ENCODE measurements at places on chromosomes 12 and 14.

DNA sequence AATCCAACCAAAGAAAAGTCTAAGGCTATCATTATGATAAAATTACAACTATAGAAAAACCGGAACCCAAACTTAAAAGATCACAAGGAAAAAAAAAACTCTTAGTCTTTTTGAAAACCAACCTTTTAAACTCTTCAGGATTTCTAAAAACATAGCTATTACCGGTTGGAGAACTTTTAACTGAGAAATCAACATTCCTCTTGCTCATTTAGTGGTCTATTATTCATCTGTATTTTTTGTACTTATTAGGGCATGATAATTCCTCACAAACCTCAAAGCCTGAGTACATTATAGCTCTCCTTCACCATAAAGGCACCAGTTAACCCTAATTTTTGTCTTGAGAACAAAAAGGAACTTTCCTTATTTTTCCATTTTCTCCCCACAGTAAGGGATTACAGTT, 10.4 kb downstream of the LUM start:
- no peak for DNase-seq

DNA sequence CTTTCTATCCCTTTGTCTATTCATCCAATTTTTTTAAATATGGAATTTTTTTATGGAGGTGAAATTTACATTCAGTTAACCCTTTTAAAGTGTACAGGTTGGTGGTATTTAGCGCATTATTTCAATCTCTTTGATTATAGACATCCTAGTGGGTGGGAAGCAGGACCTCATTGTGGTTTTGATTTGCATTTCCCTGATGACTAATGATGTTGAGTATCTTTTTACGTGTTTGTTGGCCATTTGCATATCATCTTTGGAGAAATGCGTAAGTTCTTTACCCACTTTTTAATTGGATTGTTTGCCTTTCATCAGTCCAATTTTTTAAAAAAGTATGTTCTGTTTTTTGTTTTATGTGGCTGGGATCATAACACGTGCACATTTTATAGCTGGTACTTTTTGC, 20.8 kb downstream of the PAPLN start:
- no peak for DNase-seq

GRCh38 chr14:51630987-51631386, 20.7 kb upstream of the FRMD6 start:
- DNase-seq, result no peak

DNA sequence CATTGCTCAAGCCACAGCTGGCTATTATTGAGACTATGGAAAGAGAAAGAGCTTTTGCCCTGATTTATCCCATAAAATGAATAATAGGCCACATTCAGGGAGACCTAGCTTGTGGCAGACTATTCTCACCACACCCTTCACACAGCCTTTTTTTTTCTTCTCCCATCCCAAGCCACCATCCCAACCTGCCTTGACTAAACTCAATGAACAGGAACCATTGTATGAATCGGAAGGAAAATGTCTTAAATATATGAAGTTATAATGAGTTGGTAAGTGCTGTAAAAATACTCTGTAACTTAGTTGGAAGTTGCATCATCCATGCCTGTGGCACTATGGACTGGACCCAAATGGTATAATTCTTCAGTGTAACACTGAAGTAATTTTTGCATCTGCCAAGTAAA, 338.4 kb downstream of the RAD51B start:
- DNase-seq, result no peak

DNA sequence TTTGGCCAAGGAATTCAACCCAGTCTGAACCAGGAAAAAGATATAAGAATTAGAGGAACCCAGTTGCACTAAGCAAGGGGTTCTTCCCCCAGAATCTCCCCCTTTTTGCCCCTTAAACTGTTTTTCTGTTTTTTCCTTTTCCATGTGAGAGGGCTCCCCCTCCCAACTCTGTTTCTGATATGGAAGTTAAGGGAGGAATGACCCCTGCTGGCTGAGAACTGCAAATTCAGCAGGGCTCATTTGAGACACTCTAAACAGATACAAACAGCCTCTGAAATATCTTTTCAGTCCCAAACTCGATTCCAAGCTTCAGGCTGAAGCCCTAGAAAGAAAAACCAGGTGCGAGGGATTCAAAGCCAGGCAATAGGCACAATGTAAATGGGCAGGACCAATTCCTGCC, 132.7 kb downstream of the SLC41A2 start:
- DNase-seq, result no peak

DNA sequence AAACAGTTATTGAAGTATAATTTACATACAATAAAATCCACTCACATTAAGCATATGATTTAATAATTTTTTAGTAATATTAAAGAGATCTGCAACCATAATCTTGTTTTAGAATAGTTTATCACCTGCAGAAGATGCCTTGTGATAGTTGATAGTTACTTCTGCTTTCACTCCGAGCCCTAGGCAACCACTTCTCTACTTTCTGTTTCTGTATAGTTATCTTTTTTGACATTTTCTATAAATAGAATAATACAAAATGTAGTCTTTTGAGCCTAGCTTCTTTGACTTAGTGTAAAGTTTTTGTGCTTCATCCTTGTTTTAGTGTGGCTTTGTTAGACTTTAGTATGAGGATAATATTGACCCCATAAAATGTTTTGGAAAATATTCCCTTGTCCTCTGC, 111.0 kb downstream of the MNAT1 start:
- no peak for DNase-seq

DNA sequence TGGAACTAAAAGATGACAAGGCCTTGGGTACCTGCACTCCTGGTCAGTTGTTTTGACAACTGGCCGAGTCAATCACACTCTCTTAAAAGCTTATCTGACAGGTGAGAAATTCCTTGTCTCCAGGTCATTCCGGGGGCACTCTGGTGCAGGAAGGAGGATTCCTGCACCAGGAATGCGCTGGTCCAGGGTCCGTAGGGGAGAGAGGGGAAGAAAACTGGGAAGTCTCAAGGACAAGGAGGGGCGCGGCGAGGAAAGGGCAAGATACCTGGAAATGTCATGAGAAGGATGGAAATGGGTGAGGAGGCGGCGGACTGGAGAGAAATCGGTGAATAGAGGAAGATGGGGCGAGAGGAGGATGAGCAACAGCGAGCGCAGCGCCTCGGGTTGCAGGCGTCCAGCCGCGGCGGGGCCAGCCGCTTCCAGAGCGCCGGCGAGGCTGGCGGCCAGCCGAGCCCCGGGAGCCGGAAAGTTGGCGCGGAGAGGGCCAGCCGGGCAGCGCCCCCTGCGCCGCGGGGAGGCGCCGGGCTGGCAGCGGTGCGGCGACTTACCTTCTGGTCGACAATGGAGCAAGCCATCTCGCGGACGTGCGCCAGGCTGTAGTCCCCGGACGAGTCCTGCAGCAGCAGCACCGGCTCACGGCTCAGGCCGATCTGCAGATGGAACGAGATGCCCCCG, 809 bp downstream of the PRKD1 start:
- peak; percentile 54 for DNase-seq

- DNase-seq, result no peak
Measured at GRCh38 chr12:120321382-120322202, 6.0 kb downstream of the PLA2G1B start.

- DNase-seq, result no peak
Measured at GRCh38 chr12:132186857-132187620, 42.8 kb downstream of the NOC4L start.
